Stomach (tissue), 19 donors: ENCODE measurements at places on chromosomes 12 and 14. TPM values are rescaled to one million over a fixed set of nuclear protein-coding genes. Genes with fewer than 3 reads are reported as not detected.

DNA sequence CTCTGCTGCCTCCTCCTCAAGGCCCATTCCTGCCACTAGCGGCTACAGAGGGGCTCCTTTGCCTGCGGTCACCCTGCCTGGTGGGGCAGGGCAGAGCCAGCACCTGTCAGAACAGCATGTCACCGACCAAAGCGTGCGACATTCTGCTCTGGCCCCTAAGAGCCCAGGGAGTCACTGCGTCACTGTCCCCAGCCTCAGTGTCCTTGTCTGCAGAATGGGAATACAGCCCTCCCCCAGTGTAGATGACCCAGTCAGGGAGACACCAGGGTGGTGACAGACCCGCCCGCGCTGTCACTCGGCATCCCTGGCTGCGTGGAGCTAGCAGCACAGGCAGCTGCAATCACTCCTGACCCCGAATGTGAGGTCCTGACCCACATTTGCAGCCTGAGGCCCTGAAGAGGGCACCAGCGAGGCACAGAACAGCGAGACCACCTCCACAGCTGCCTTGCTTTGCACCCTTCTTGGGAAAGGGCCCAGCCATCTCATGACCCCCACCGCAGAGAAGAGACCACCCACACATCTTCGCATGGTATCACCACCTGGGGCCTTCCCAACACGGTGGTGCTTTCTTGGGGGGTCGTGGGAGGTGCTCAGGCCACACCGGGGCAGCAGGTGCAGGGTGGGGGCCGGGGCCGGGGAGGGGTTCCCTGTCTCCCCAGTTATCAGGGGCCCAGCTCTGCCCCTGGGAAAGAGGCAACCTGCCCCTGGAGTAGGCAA, 2.5 kb downstream of the AHNAK2 start:
- H3K4me1 ChIP-seq, result peaks cover 95% of the 10 kb centered on the region
- no peaks in the 10 kb centered on the region for H3K27me3 ChIP-seq
- H3K36me3 ChIP-seq, result no peaks in the 10 kb centered on the region
- no peak overlapping the region for H3K4me3 ChIP-seq
- no peak overlapping the region for H3K27ac ChIP-seq

DNA sequence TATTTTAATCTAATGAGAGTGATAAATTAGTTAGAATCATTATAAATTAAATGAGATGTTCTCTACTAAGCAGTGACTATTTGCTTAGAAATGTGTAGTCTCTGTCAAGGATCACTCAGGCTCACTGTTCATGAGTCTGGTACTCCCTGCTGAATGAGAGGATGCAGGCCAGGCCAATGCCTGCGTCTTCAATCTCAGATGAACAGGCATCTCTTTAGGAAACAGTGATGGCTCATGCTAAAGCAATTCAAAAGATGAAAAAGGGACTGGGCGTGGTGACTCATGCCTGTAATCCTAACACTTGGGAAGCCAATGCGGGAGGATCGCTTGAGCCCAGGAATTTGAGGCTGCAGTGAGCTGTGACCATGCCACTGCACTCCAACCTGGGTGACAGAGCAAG, 106.8 kb downstream of the ZFC3H1 start:
- H3K36me3 ChIP-seq, result no peaks in the 10 kb centered on the region
- DNase-seq, result no peak
- no peak overlapping the region for H3K4me3 ChIP-seq
- H3K4me1 ChIP-seq, result peaks cover 3% of the 10 kb centered on the region
- H3K27ac ChIP-seq, result no peak overlapping the region
- H3K27me3 ChIP-seq, result no peaks in the 10 kb centered on the region

- DNase-seq, result no peak
- H3K4me3 ChIP-seq, result no peak overlapping the region
- H3K36me3 ChIP-seq, result no peaks in the 10 kb centered on the region
- H3K4me1 ChIP-seq, result peaks cover 23% of the 10 kb centered on the region
- no peaks in the 10 kb centered on the region for H3K27me3 ChIP-seq
Observed at GRCh38 chr12:54041097-54041690, 8.3 kb downstream of the HOXC5 start.

GRCh38 chr12:130463275-130463658, 125.6 kb downstream of the PIWIL1 start:
- H3K27ac ChIP-seq, result no peak overlapping the region
- H3K4me3 ChIP-seq, result no peak overlapping the region
- peak; percentile 35 for DNase-seq
- no peaks in the 10 kb centered on the region for H3K36me3 ChIP-seq

- DNase-seq, result no peak
- H3K36me3 ChIP-seq, result no peaks in the 10 kb centered on the region
- H3K27ac ChIP-seq, result no peak overlapping the region
- no peaks in the 10 kb centered on the region for H3K27me3 ChIP-seq
- H3K4me3 ChIP-seq, result no peak overlapping the region
Observed at GRCh38 chr14:61351477-61351876, 30.1 kb downstream of the PRKCH start.

DNA sequence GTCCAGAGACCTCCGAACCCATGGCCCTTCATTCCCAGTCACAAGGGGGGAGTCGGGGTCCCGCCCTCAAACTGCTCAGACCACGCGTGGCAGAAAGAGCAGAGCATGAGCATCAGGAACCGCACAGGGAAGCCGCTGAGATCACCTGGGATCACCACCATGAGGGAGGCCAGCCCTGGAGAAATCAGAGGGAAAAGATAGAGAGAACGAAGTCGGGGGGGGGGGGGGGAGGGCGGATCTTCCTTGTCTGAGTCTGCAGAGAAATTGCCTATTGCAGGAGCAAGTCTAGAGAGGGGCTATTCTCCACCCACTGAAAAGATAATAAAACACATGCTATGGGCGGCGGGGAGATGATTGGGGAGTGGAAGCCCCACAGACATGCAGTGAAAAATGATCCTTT, 884 bp upstream of the TMEM132C start:
- peaks cover 26% of the 10 kb centered on the region for H3K4me1 ChIP-seq
- no peak for DNase-seq
- H3K27ac ChIP-seq, result no peak overlapping the region
- no peaks in the 10 kb centered on the region for H3K36me3 ChIP-seq
- peaks cover 25% of the 10 kb centered on the region for H3K27me3 ChIP-seq
- H3K4me3 ChIP-seq, result peak overlapping the region; percentile 5

GRCh38 chr12:14614704-14615121, 47.0 kb upstream of the PLBD1 start:
- DNase-seq, result no peak
- no peaks in the 10 kb centered on the region for H3K27me3 ChIP-seq
- no peak overlapping the region for H3K27ac ChIP-seq
- no peaks in the 10 kb centered on the region for H3K36me3 ChIP-seq
- peaks cover 4% of the 10 kb centered on the region for H3K4me1 ChIP-seq

GRCh38 chr14:51487848-51488247, 163.9 kb upstream of the FRMD6 start:
- H3K4me1 ChIP-seq, result no peaks in the 10 kb centered on the region
- H3K27ac ChIP-seq, result no peak overlapping the region
- no peaks in the 10 kb centered on the region for H3K36me3 ChIP-seq
- H3K4me3 ChIP-seq, result no peak overlapping the region
- DNase-seq, result no peak

GRCh38 chr14:84006643-84007155, 1523.2 kb upstream of the FLRT2 start:
- H3K36me3 ChIP-seq, result no peaks in the 10 kb centered on the region
- no peaks in the 10 kb centered on the region for H3K27me3 ChIP-seq
- peaks cover 5% of the 10 kb centered on the region for H3K4me1 ChIP-seq
- no peak overlapping the region for H3K27ac ChIP-seq
- DNase-seq, result no peak

- H3K36me3 ChIP-seq, result no peaks in the 10 kb centered on the region
- H3K27ac ChIP-seq, result no peak overlapping the region
- H3K4me3 ChIP-seq, result no peak overlapping the region
- DNase-seq, result no peak
- no peaks in the 10 kb centered on the region for H3K4me1 ChIP-seq
- no peaks in the 10 kb centered on the region for H3K27me3 ChIP-seq
Observed at GRCh38 chr12:96889273-96889933, 17.7 kb upstream of the NEDD1 start.

DNA sequence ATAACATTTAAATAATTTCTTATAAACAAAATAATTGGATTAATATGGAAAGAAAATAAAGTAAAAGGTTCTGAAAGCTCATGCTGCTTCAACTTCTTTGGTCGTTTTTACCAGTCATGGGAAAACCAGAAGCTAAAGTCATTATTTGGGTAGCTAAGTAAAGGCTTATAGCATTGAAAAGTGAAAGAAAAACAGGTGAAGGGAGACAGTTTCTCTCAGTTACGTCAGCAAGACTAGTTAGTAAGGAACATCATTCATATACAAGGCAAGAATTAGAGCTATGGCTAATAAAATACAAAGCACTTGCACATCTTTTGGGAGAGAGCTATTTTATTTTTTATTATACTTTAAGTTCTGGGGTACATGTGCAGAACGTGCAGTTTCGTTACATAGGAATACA, 170.3 kb upstream of the SYT10 start:
- no peaks in the 10 kb centered on the region for H3K27me3 ChIP-seq
- no peak overlapping the region for H3K27ac ChIP-seq
- no peaks in the 10 kb centered on the region for H3K36me3 ChIP-seq
- DNase-seq, result no peak
- no peak overlapping the region for H3K4me3 ChIP-seq

GRCh38 chr14:95269493-95269892, 50.2 kb downstream of the CLMN start:
- no peak overlapping the region for H3K4me3 ChIP-seq
- no peaks in the 10 kb centered on the region for H3K36me3 ChIP-seq
- H3K4me1 ChIP-seq, result peaks cover 20% of the 10 kb centered on the region
- no peak overlapping the region for H3K27ac ChIP-seq
- H3K27me3 ChIP-seq, result no peaks in the 10 kb centered on the region
- no peak for DNase-seq

DNA sequence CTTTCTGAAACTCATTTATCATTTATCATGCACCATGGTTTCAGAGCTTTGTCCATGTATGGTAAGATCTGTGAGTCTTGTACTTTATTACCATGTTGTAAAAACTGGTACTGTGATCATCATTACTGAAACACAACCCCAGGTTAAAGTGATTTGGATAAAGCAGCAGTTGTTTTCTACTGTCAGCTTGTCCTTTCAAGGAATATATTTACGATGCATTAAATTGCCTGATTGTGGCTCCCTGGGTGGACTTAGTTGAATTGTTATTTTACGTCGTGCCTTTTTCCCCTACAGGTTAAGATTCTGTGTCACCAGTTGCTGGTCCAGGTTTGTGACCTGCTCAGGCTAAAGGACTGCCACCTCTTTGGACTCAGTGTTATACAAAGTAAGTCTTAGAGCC, 46.1 kb downstream of the FRMD6 start:
- no peak for DNase-seq
- H3K36me3 ChIP-seq, result no peaks in the 10 kb centered on the region
- H3K4me3 ChIP-seq, result no peak overlapping the region
- no peaks in the 10 kb centered on the region for H3K4me1 ChIP-seq

DNA sequence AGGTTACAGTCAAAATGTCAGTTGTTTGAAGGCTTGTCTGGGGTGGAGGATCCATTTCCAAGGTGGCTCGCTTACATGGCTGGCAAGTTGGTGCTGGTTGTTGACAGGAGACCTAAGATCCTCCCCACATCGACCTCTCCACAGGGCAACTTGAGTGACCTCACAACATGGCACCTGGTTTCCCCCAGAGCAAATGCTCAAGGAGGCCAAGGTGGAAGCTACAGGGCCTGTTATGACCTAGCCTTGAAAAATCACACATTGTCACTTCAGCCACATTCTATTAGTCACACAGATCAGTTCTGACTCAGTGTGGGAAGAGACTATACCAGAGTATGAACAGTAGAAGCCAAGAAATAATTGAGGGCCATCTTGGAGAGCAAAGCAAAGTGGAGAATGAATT, 11.3 kb upstream of the GNG2 start:
- no peaks in the 10 kb centered on the region for H3K36me3 ChIP-seq
- no peak overlapping the region for H3K4me3 ChIP-seq
- H3K4me1 ChIP-seq, result peaks cover 10% of the 10 kb centered on the region
- H3K27ac ChIP-seq, result no peak overlapping the region

DNA sequence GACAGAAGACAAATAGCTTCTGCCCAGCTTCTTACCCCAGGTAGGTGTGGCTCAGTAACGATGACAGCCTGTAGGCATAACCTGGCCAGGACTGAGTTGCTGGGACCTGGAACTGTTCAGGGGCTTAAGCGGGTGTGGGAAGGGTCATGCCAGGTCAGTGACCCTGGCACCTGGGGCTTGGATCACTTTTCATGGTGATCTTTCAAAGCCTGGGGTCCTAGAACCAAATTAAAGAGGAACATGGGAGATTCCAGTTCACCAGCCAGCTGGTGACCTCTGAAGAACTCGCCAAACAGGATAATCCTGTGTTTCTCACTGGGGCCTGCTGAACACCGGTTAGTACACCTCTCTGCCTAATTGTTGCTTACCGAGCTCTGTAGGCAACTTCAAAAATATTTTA, 102.6 kb upstream of the LMNTD1 start:
- H3K36me3 ChIP-seq, result no peaks in the 10 kb centered on the region
- H3K4me1 ChIP-seq, result no peaks in the 10 kb centered on the region
- H3K27me3 ChIP-seq, result no peaks in the 10 kb centered on the region
- no peak overlapping the region for H3K4me3 ChIP-seq
- no peak overlapping the region for H3K27ac ChIP-seq

DNA sequence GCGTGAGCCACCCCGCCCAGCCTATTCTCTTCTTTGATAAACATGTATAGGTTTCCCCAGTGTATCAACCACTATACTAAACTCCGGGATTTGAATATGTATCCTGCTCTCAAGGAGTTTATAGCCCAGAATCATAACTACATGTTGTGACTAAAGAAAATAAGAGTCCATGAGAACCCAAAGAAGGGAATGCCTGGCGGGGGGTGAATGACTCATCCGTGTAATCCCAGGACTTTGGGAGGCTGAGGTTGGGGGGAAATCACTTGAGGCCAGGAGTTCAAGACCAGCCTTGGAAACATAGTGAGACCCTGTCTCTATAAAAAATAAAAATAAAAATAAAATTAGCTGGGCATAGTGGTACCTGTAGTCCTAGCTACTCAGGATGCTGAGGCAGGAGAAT, 57.2 kb downstream of the SIX6 start:
- H3K27ac ChIP-seq, result no peak overlapping the region
- no peak overlapping the region for H3K4me3 ChIP-seq
- DNase-seq, result no peak

Gene LMO3
- total RNA-seq, result 58.0 TPM

Gene LRRC74A
- not detected for total RNA-seq

Gene TAS2R50
- total RNA-seq, result not detected

Gene C12orf56
- 1.7 TPM for total RNA-seq

Gene PTGER2
- total RNA-seq, result 20.4 TPM

Gene ZNF385A
- total RNA-seq, result 2.6 TPM

Gene NID2
- 67.0 TPM for total RNA-seq

Gene FSCB
- total RNA-seq, result not detected

Gene ITPK1
- 17.8 TPM for total RNA-seq

Gene OTX2
- total RNA-seq, result not detected

Gene MAP1LC3B2
- total RNA-seq, result 4.6 TPM
